ENCODE measurements at places on chromosomes 5 and 9.

DNA sequence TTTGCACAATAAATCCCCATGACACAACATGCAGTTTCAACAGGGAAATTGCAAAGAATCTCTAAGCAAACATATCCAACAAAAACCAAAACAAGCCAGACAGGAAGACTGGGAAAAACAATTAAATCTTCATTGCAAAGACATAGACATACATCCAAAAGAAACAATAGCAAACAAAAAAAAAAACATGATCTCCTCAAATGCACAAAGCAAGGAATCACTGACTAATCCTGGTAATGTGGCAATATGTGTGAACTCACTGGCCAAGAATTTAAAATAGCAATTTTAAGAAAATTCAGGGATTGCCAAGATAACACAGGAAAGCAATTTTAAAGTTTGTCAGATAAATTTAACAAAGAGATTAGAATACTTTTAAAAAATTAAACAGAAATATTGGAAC is 520.1 kb upstream of the SMC2 start:
- DNase-seq = no peak

DNA sequence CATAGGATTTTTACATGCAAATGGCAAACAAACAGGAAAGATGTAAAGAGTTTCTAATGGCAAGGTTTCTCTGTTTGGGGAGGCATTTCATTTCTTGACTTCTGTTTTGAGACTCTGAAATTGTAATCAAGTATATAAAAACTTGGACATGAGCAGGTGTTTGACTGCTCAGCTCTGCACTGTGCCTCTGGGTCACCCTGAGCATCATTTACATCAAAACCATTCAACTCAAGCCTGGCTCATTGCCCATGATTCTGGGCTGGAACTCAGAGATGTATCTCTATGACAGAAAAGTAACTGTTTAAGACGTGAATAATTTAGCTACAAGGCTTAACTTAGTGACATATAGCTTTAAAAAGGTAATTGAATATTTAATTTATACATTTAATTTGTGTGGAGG is 1402.4 kb upstream of the NUDT12 start:
- no peak for DNase-seq

- peak; percentile 63 for DNase-seq
These were observed 389.6 kb downstream of the SEMA5A start for GRCh38 chr5:9156282-9156681.

GRCh38 chr9:130409246-130409645 is 35.5 kb upstream of the ASS1 start:
- no peak for DNase-seq

GRCh38 chr5:145996135-145996534 is 59.8 kb downstream of the SH3RF2 start:
- DNase-seq = no peak

- DNase-seq = peak; percentile 90
These were observed 32.9 kb downstream of the NDST1 start for GRCh38 chr5:150540615-150541396.

DNA sequence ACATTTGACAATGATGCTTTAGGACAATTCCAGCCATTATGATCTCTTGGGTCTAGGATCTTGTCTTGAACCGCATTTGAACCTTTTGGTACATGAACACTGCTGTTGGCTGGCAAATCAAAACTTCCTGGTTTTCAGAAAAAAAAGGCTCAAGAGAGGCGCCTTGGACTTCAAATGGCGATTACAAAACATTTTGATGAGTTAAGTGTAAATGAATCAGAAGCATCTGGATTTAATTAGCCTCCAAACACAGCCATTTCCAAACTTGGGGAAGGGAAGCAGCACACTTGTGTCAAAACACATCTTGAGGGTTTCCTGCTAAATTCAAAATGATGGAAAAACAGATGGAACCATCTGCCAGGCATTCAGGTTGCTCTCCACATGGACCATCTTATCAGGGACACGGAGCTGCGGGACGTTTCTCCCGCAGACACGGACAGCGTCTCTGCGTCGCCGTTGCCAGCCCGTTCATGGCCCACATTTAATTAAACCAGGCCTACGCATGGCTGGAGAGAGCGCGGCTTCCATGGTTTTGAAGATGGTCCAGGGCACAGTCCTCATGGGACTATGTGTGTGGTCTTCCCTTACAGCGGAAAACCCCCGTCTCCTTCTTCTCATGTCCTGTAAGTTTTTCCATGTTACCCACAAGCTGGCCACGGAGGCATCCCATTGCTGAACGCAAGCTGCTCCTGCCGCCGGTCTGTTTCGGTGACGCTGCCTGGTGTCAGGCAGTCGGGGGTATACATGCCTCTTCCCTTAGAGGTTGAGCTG is 55.8 kb upstream of the PTCH1 start:
- DNase-seq = peak; percentile 92

DNA sequence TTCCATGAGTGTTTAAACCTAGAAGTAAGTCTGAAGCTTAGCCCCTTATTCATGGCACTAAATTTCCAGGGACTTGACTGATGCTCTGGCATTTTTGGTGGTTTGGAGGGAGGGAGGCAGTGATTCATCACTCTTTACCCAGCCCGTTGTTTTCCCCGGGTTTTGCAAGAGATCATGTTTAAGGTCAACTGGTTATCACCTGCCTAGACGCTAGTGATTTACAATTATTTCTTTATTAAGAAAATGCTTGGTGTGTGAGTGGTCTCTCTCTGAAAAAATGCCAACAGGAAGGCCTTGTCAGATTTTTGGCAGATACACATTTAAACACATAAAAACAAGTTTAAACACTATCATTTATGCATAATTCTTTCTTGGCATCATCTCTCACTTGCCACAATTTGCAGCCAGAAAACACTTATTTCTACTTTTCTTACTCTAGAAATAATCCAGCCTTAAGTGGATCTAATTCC is 737.9 kb upstream of the ZNF608 start:
- peak; percentile 93 for DNase-seq

- DNase-seq = no peak
These were observed 3.3 kb upstream of the LHX2 start for GRCh38 chr9:124008303-124008693.

DNA sequence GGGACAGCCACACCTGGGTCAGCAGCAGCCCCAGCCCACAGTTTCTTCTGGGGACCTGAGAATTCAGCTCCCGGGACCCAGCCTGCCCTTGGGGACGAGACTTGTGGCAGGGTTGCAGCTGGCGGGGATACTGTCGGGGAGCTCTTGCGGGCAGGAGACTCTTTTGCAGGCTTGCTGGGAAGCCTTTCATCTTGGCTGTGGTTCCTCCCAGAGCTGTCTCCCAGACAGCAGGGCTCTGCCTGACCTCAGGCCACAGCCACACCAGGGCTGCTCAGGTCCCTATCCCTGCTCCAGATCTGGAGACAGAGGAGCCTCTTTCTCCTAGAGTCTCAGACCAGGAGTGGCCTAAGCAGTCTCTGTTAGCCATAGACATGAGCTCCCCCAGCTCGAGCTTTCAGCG is 4.7 kb upstream of the MYMK start:
- no peak for DNase-seq

DNA sequence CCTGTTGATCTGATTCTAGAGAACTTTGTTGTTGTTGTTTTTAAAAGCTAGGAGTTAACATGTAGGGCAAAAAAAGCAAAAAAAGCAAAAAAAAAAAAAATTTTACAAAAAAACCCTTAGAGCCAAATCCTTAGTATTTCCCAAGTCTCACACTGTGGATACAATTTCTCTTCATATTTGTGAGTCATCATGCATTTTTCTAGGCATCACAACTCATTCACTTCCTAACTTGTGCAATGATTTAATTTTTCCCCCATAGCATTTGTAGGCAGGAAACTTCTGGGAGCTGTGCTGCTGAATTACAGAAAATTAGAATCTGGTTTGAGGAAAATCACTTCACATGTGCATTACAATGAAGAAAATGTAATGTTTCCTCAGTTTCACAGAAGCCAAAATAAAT is 91.9 kb downstream of the MARCHF3 start:
- peak; percentile 79 for DNase-seq

DNA sequence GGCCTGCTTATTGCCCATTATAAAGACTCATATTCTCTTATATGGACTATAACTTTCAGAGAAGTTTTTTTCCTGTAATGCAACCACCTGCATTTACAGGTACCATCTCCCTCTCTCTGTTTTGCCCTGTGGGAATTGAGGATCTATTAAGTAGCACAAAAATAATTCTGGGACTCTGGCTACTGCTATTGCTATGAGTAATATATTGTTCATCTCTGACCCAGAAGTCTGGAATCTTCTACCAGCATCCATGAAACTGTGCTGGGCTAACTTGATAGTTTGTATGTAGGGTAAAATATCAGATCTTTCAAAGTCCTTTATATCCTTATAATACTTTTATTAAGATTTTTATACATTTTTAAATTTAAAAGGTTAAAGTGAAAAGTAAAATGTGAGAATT is 607.2 kb downstream of the EFNA5 start:
- DNase-seq = peak; percentile 18

DNA sequence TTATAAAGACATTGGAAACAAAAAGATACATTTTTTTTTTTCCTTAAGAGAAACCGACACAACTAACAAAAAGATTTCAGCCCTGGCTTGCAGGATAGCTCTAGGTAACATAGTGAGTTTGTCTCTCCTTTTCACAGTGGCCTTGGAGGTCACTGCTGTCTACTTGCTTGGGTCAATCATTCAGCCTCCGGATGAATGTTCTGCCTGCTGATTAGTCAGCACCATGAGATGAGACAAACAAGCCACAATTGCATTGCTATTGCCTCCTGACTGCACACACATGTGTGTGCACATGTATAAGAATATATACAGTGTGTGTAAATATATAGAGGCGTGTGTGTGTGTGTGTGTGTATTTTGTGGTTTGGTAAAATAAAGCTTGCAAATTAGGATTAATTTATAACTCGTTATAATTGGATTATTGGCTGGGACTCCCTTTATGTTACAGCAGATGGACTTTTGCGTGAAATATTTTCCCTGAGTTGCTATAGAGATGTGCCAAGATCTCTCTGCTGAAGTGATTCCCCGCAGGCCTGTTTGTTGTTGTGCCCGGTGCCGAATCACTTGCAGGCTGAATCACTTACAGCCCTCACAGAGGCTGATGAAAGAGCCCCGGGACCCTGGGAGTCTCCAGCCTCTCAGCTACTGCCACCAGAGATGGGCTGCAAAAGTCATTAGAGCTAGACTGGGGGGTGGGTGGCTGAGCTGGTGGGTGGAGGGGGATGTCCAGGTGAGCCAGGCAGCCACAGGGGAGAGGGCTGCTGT is 161.2 kb downstream of the FGF18 start:
- peak; percentile 54 for DNase-seq

DNA sequence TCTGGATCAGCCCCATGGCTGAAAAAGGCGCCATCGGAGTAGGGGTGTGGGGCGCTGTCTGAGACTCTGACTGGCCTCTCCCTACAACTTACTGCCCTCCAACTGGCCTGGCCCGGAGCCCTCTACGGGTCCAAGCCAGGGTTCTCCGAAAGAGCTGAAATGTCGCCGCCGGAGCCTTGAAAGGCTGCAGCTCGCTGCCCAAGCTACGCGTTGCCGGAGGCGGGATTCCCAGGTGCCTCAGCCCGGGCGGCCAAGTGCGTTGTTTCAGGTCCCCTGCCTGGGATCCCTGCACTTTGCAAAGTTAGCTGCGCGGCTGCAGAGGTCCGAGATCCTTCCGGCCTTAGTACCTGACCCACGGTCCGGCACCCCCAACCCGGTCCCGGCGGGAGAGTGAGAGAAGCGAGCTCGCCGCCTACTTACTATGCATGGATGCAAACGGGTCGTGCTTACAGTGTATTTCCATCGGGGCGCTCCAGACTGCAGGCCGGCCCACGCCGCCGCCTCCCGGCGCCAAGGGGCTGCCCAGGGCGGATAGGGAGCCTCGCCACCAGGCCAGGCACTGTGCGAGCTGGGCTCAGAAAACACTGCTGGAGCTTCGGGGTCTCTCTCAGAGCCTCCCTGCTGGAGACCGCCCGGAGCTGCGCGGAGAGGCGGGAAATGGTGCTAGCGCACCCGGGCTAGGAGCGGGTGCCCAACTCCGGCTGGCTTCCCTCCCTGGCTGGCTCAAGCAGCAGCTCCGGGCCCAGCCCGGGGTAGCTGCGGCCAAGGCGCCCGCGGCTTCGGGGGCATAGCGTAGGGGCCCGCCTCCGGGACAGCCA is 7.7 kb downstream of the PAX5 start:
- no peak for DNase-seq

- DNase-seq = no peak
These were observed 2.2 kb downstream of the PCDH1 start for GRCh38 chr5:141875795-141876627.

DNA sequence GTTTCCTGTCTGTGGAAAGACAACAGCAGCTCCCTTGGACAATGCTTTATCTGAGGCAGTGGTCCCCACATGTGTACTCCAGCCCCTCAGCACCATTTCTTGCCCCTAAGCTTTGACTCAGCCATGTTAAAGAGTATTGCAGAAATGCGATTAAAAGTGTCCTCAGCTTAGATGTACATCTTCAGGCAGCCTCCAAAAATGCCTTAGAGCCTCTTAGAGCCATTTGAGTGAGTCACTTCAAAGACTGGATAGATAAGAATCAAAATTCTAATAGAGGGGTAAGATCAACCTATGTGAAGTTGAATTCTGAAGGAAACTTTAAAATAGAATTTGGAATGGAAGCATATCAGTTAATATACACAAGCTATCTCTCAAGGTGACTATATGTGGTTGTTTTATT is 296.3 kb downstream of the ADAMTS6 start:
- peak; percentile 70 for DNase-seq

GRCh38 chr9:113184539-113184938 is 33.7 kb downstream of the SLC31A2 start:
- DNase-seq = no peak

DNA sequence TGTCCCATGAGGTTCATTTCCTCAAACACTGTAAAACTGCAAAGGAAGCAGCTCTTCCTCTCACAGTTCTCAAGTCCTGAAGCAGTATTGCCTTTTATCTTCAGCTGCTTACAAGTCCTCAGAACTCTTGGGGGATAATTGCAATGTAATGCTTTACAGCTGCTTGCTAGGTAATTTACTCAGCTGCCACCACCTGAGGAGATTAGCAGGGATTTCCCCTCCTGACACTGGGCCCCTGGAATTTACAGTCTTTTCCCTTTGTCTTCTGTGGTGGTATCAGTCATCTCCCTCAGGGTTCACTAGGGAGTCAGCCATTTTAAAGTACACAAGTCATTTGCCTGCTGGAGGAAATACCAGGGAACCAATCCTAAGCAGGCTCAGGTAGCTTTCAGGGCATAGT is 754.3 kb upstream of the GRAMD2B start:
- DNase-seq = no peak

DNA sequence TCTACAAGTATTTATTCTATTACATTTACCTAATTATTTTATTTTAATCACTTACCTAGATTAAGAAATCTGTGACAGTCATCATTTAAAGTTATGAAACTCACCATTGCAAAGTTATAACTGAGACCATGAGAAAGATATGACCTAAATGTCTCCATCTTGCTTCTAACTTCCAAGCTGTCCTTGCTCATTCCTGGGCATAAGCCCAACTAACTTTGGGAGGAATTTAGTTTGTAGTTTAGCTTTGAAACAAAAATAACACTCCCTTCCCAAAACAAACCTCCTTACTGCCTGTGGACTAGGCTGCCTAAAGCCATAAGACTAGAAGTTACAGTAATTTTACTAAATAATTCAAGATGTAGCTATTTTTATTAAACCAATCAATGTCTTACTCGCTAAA is 195.6 kb upstream of the RAI14 start:
- DNase-seq = no peak

- no peak for DNase-seq
These were observed 10.0 kb downstream of the NKD2 start for GRCh38 chr5:1018596-1018995.

- no peak for DNase-seq
These were observed 89.3 kb downstream of the FEM1C start for GRCh38 chr5:115455301-115455707.

- DNase-seq = no peak
These were observed 8.0 kb downstream of the AFAP1L1 start for GRCh38 chr5:149279661-149280060.
